Activated T-helper 1 cell treated with anti-CD3 and anti-CD28 coated beads, Interleukin-12 subunit alpha, Interleukin-12 subunit beta, Interleukin-2, Interleukin-4 antibody, amounts not matched to agents 30 ng/mL and 10 ng/mL and 1 ng/mL, durations not matched to agents 14 hours and 24 hours and 36 hours (primary cell): ENCODE measurements at places on chromosomes 7 and 10.
A peak's percentile ranks its signal among the peaks of the same experiment; 100 is the strongest.

DNA sequence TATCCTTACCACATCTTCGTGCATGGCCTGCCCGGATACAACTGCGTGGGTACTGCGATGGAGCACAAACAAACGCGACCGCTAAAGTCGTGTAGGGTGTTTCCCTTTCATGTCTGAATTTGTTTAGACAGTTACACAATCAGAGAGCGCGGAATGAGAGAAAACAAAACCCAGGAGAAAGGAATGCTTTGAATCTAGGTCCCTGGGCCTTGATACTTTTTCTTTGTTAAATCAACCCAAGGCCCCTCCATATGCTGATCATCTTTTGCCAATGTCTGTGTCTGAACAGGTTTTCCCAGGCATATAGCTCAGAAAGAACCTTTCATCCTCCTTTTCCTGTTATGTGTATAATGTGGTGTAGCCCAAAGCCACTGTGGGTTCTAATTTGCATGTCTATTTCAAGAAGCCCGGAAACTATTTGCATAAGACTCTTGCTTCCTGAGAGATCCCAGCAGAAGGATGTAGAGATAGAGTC is 145.8 kb downstream of the FRMD4A start:
- DNase-seq = peak; percentile 44

GRCh38 chr10:28623483-28623882 is 53.8 kb upstream of the BAMBI start:
- no peak for DNase-seq

DNA sequence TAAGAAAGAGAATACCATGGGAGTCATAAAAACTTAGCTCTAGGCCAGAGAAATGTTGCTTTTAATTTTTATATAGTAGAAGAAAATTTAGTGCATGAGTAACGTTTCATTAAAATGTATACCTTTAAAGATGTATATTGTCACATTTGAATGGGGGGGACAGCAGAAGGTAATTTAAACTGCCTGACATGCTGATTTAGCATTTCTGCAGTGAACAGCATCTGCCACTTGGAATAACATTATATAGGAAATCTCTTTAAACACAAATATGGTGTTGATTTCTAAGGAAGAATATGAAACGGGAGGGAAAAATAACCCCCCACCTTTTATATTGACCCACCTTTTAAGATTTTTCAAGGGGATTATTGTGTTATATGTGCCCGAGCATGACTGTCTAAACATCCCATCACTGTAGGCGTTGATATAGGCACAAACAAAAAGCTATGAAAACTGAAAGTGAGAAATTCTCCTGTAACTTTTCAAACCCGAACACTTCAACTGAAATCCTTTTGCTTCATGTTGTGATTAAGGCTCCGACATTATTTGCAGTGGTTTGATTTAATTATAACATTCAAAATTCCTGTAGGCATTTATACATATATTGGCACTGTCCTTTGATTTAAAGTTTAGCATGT is 244.7 kb upstream of the CELF2 start:
- DNase-seq = no peak

DNA sequence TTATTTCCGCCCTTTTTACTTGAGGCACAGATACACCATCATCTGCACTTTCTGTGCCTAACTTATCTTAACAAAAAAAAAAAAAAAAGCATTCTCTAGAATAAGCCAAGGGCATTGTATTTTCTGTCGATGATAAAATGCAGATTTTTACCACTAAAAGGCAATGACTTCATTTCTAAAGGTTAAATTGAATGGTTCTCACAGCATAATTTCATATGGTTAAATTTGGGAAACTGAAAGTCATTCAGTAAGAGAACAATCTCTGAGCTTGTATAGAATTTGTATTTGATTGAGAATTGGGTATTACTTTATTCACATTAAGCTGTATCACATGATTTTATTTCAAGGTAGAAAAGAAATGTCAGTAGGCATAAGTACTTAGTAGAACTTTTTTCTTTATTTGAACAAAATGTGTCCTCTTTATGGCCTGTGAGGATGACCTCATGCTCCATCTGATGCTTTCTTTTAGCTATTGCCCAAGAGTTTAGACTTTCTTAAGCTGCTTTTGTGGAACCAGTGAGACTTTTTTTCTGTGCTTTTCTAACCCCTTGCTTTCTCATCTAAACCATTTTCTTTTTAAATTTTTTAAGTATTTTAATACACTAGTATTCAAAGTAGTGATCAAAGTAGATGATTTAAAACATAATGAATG is 110.3 kb downstream of the LRRC4 start:
- no peak for DNase-seq
